ENCODE measurements at places on chromosomes 6 and 20.

DNA sequence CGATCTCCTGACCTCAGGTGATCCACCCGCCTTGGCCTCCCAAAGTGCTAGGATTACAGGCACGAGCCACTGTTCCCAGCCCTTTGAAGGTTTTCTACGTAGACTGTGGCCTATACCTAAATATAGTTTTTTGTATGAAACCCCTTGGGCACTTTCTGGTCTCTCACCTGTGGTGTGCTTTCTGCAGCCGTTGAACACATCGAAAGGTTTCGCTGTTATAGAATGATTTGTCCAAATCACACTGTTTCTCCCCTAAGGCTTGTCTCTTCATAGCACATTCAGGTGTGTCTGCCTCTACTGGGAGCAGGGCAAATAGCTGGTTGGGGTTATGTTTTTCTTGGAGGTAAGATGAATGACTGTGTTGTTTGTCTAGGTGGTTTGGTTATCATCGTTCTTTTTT is 597.9 kb downstream of the RNF144B start:
- no peak for DNase-seq

DNA sequence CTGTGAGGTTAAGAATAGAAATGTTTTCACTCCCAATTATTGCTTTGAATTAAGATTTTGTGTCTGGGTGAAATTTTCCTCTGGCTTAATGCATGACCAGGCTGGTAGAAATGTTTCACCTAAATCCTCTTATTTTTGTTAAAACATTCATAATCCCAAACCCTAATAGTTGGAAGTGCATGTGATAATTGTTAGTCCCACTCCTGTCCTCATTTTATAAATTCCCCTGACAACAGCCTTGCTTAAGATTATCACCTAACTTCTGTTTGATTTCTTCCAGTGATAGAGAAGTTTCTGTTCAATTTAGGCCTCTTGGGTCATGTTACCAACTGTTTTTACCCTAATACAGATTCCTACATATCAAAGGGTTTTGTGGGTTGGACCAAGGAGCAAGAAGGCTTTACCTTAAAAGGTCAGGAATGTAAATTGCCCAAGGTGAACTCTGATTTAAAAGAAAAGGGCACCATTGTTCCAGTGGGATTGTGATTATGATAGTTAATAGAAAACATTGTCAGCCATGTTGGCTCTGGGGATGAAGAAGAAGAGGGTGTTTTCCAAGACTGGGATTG is 158.7 kb upstream of the CENPW start:
- DNase-seq, result no peak

GRCh38 chr6:40907198-40907701 is 131.8 kb downstream of the UNC5CL start:
- DNase-seq, result no peak

DNA sequence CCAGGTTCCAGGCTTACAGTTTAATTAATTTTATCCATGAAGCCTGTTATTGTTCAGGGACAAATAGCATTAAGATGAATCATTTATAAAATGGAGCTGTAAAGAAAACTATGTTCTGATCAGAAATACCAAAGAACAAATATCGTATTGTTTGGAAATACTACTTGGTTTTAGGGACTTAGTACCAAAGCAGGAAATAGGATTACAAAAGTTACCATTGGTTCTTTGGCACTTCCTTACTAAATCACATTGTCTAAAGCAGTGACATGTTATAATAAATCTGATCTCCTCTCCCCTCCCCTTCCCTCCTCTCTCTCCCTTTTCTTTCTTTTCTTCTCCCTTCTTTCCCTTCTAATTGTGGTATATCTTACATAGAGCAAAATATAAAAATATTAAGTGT is 29.6 kb downstream of the CRYBG1 start:
- no peak for DNase-seq

DNA sequence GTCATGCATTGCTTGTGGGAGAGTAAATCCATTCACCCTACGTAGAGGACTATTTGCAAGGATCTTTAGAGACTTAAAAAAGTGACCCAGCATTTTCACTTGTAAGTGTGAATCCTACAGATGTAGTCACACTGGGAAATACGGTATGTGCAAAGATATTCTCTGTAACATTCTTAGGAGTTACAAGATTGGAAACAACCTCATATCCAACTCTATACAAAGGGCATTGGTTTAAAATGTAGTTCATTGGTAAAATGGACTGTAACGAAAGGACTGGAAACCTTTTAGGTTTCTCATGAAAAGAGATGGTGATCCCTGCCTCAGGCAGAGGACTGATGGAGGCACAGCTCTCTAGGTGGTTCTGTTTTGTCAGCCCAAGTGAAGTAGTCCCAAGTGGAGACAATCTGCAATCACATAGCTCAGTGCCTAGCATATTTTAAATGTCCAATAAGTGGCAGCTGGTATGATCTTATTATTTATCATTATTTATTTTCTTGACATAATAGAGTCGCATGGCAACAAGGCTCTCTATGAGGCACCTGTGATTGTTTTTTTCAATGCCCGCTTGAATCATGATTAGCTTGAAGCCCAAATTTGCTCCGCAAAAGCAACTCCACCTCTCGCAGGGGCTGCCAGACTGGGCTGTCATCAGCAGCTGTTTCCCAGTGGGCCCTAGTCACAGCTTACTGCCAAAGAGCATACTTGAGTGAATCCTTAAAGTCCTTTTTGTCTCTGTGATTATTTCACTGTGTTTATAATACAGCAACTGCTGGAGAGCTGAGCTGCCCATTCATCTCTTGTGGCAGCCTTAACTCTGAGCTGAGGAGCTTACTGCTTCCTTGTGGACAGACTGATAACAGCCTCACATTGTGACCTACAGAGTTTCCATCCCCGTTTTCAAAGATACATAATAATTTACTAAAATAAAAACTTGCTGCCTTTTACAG is 19.8 kb upstream of the ENPP1 start:
- DNase-seq, result no peak
